ENCODE measurements at places on chromosomes 6 and 20.

DNA sequence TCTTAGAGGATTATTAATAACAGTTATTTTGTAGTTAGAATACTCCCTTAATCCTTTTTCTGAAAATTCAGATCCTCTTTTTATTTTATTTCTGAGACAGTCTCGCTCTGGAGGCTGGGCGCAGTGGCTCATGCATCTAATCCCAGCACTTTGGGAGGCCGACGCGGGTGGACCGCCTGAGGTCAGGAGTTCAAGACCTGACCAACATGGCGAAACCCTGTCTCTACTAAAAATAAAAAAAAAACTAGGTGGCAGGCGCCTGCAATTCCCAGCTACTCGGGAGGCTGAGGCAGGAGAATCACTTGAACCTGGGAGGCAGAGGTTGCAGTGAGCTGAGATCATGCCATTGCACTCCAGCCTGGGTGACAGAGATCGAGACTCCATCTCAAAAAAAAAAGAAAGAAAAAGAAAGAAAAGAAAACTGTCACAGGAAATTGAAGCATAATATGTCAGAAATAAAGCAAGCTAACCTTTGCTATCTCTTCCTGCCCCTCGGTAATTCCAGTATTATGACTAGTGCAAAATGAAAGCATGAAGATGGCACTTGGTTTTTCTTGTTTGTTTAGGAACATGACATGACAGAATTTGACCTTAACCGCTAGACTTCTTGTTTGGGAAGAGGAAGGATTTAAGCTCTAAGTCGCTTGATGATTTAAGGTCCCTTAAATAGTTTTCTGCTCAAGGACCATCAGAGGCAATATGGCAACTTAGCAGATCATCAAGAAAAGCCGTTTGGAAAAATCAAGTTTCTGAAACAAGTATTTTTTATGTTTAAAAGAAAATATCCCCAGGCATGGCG lies 1.8 kb upstream of the RBM39 start:
- DNase-seq = no peak

- no peak for DNase-seq
Measured at GRCh38 chr20:63014287-63014686, 7.5 kb upstream of the BHLHE23 start.

DNA sequence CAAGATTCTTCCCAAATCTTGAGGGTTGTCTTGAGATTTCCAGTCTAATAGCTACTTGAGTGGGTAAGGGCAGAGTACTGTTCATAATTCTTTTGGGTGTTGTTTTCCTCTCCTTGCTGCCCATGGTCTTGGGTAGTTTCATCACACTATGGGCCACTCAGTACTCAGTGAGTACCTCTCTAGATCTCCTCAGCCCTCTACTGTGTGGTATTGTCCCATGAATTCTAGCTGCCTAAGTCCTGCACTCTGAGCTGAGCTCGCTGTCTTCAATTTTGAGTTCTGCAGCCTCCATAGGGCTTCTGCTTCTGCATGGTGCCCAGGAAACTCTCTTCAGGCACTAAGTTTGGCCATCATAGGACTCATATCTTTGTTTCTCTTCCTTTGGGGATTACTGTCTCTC lies 42.3 kb downstream of the ASXL1 start:
- no peak for DNase-seq

DNA sequence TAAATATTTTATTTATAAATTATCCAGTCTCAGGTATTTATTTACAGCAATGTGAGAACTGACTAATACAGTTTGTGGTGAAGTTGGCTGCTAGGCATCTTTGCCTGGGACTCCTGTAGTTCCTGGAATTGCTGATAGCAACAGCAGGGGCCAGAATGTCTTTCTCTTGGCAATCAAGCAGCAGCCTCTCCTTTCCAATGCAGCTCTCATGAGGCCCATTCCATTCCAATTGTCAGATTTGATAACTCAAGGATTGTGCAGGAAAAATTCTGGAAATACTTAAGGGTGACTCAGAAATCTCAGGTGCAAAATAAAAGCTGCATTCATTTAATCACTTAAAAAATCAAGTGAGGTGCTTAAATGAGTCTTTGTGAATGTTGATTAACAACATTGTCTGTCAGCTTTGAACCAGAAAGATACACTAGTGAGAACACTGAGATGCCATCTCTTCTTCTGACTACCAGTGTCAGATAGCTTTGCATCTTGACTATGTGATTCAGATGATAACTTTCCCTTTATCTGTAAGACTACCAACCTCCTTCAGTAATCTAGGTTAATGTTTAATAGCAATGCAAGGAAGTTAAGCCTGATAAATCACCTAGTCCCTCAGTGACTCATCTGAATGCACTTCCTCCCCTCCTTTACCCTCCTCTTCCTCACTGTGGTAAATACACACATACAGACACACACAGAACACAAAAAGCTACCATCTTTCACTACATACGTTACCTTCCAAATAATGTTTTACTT lies 32.1 kb upstream of the COL21A1 start:
- DNase-seq = no peak

DNA sequence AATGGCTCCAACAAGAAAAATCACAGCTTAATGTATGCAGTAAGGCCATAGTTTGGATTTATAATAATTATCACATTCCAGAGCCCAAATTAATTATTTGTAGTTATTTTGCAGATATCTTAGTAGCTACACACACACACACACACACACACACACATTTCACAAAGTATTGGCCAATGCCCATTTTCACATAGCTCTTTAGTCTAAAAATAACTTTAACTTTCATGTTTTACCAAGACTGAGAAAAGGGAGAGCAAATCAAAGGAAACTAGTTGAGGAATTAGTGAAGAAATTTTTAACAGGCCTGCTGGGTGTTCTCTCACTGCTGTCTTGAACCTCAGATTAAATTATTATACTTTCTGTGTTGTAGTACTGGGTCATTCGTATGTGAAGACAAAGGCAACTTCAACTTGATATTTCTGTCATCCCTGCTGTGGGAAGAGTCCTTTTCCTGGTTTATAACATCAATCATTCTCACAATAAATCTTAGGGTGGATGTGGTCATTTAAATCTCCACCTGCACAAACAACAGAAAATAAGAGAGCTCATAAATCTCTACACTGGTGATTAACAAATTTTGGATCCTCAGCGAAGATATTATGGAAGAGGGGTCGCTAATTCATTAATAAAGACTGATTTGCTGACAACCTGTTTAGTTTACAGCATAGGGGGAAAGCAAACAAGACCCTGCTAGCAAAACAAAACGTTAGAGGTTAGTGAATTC lies 1.6 kb upstream of the TCF21 start:
- DNase-seq = no peak

DNA sequence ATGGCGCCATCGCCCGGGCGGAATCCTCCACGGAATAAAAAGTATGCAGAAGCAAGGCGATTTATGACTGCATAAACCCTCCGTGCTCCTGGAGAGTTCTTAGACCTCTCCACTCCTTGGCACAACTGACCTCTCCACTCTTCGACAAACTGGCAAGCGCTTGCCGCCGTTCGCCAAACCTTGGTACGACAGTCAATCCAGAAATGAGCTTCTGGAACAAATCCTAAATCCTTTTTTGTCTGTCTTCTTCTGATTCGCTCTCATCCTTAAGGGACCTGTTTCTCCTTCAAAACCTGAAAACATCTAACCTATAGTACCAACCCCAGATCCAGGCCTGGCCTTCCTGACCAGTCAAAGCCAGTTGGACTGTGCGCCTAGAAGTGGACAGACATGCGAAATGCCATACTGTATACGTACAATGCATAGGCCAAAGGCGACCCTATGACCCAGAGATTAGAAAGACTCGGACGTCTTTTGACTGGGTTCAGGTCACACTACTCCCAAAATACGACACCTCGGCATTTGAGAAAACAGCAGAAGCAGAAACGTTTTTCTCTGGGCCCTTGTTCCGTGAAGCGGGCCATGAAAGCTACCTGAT lies 59.4 kb downstream of the TRIM27 start:
- DNase-seq = no peak

- no peak for DNase-seq
Measured at GRCh38 chr20:51569815-51570738, 27.6 kb upstream of the NFATC2 start.

- no peak for DNase-seq
Measured at GRCh38 chr6:119323478-119323877, 26.1 kb downstream of the MAN1A1 start.

DNA sequence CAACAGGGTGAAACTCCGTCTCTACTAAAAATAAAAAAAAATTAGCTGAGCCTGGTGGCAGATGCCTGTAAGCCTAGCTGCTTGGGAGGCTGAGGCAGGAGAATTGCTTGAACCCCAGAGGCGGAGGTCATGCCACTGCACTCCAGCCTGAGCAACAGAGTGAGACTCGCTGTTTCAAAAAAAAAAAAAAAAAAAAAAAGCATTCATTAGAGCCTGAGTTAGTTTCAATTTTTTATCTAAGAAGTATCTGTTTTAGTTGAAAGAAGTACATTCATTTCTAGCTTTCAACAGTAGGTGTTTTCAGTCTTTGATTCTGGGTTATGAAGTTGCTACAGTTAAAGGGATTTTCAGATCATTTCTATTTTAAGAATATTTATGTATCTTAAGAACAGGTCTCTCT lies 42.2 kb downstream of the ZNF292 start:
- no peak for DNase-seq

DNA sequence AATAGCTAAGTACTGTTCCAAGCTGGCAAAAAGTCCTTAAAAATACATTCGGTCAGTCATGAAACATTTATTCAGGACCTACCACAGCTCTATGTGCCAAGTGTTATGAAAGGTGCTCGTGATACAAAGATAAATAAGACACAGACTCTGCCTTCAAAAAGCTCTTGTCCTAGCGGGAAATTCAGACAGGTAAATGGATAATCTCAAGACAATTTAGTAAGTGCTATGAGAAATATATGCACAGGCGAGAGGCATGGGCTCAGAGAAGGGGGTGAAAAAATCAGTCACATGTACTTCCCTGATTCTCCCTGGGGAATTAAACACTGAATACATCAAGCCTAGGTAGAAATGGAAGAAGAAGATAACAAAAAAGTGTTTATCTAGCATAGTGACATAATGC lies 49.8 kb upstream of the HEY2 start:
- DNase-seq = no peak

- no peak for DNase-seq
Measured at GRCh38 chr6:53412751-53413150, 64.0 kb upstream of the ELOVL5 start.

GRCh38 chr20:37989601-37990295 lies 43.5 kb downstream of the TTI1 start:
- no peak for DNase-seq

DNA sequence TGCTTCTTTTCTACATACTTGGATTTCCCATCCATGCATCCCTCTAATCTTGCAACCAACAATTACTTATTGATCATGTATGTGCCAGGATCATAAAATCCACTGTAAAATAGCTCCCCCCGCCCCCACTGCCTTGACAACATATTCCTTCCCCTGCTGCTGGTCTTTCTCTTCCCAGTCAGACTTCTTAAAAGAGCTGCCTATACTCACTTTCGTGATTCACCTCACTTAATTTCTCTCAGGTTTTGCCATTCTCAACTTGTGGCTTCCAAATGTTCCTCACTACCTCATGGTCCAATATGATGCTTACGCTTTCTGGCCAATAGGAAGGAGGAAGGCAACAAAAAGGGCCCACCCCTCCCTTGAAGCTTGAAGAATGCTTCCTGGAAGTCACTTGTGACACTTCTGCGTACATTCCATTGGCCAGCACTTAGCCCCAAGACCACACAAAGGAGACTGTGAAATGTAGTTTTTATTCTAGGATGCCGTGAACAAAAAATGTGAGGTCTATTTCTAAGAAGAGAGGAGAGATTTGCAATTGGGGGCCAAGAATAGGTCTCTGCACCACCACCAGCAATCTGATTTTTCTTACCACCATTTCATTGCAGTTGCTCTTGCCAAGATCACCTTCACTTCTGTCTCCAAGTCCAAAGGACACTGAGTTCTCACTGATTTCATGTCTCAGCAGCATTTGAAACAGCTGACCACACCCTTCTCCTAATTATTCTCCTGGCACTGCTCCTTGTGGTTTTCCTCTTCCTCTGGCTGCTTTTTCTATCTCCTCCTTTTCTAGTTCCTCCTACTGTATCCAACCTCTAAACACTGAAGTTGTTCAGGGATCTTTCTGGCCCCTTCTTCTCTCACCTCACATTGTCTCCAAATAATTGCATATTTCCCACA lies 30.8 kb downstream of the CD164 start:
- DNase-seq = no peak

- DNase-seq = peak; percentile 98
Measured at GRCh38 chr6:30616811-30617564, at the start of gene PPP1R10. PPP1R10 (minus strand) TSS chr6:30617243; CDS start chr6:30609944, 7,299 bp downstream.

- no peak for DNase-seq
Measured at GRCh38 chr20:15267935-15268334, 930.5 kb upstream of the FLRT3 start.

- peak; percentile 98 for DNase-seq
Measured at GRCh38 chr6:88963139-88964090, at the start of gene RNGTT. RNGTT (minus strand) TSS chr6:88963618; CDS start chr6:88963409, 209 bp downstream.

DNA sequence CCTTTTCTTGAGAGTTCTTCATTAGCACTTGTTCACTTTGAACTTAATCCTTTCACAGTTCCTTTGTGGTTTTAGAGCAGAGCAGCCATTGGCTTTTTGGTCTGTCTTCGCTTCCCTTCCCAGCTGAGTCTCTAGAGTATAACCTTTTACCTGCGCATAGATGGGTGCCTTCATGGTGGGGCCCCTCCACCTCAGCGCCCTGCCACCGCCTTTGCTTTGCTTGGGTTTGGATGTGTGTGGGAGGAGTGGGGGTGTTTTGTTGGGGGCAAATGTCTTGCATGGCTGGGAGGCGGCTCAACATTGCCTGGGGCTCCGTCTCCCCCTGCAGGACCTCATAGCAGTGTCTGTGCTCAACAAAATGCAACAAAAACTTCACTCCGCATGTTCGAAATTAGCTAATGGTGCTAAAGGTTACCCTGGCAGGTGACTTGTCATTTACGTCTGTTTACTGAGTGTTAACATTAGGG lies 11.9 kb downstream of the PYGB start:
- no peak for DNase-seq

- DNase-seq = no peak
Measured at GRCh38 chr6:8494730-8495129, 59.4 kb upstream of the SLC35B3 start.

GRCh38 chr6:151380848-151381205 lies 10.5 kb downstream of the ZBTB2 start:
- no peak for DNase-seq

Measured in stimulated activated CD4-positive, alpha-beta T cell treated with anti-CD3 and anti-CD28 coated beads, TNF-alpha, amount 100 ng/mL, for 1 hour (primary cell).